Activated T-helper 2 cell treated with anti-CD3 and anti-CD28 coated beads, Interferon-gamma antibody, Interleukin-2, Interleukin-4, amounts not matched to agents 10 μg/mL and 5 μg/mL and 100 μg/mL, durations not matched to agents 14 hours and 24 hours and 36 hours (primary cell): ENCODE measurements at places on chromosomes 1 and 21. TPM values are rescaled to one million over a fixed set of nuclear protein-coding genes. Genes with fewer than 3 reads are reported as not detected.
A peak's percentile ranks its signal among the peaks of the same experiment; 100 is the strongest.

DNA sequence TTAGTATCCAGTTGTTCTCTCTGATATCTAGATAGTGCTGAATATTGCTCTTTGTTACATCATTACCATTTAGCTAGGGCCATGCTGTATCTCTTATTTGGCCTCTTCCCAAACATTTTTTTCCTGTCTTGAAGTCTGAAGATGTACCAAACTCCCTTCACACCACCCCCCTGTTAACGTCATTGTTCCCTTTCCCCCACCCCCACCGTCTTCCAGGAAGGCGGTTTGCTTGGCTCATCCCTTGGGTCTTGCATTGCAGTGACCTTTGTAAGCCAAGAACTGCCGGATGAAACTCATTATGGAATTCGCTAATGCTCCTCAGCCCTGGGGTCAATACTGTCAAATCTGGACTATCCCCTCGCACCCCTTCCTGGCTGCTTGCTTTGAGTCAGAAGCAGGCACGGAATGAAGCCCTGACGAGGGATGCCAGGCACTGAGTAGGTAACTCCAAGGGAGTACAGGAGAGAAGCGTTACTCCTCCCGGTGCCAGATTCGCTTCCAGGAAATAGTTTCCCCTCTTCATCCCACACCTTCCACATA lies 283.1 kb downstream of the TM2D1 start:
- no peaks in the 10 kb centered on the region for H3K4me1 ChIP-seq
- no peaks in the 10 kb centered on the region for H3K36me3 ChIP-seq

GRCh38 chr1:23385119-23385621 lies 15.5 kb upstream of the ZNF436 start:
- no peak overlapping the region for H3K27ac ChIP-seq
- H3K4me1 ChIP-seq: no peaks in the 10 kb centered on the region
- H3K36me3 ChIP-seq: no peaks in the 10 kb centered on the region
- no peak overlapping the region for H3K4me3 ChIP-seq
- H3K27me3 ChIP-seq: no peaks in the 10 kb centered on the region

- no peak for DNase-seq
- no peaks in the 10 kb centered on the region for H3K27me3 ChIP-seq
- no peaks in the 10 kb centered on the region for H3K36me3 ChIP-seq
- H3K4me1 ChIP-seq: no peaks in the 10 kb centered on the region
- H3K4me3 ChIP-seq: no peak overlapping the region
- H3K27ac ChIP-seq: no peak overlapping the region
Observed at GRCh38 chr1:107740579-107740978, 224.4 kb downstream of the VAV3 start.

DNA sequence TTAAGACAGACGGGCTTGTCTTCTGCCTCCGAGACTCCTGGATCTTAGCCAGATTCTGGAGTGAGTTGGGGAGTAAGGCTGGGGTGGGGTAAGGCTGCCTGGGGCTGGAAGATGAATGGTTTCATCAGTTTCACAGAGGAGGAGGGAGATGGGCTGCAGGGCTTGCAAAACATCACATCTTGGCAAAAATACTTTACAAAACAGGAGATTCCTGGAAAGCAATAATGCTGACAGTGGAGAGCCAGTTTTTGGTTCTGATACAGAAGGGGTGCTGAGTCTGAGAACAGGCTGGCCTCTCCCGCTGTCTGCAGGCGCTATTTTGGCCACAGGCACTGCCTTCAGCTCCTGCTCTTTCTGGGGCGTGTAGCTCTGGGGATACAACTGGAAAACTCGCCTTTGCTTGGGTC lies 83.4 kb upstream of the KCNE2 start:
- no peak for DNase-seq
- peaks cover 10% of the 10 kb centered on the region for H3K4me1 ChIP-seq
- H3K4me3 ChIP-seq: no peak overlapping the region
- H3K27ac ChIP-seq: no peak overlapping the region

DNA sequence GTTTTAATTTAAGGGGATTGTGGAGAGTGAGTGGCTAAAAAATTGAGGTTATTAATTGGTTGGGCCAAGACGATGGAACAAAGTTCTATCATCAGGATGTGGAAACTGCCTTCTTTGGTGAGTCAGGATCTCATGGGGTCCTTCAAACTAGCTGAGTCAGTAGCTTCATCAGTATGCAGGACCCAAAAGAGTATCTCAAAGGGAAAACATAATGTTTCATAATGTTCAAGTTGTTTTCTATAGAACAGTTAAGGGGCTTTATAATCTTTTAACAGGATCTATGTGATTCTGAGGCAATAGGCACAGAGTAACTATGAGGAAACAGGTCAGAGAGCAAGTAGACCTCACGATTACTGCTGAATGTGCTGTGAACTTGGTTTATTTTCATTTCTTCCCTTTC lies 3.2 kb upstream of the OLFML2B start:
- no peaks in the 10 kb centered on the region for H3K36me3 ChIP-seq
- H3K4me1 ChIP-seq: peaks cover 7% of the 10 kb centered on the region
- H3K4me3 ChIP-seq: no peak overlapping the region
- H3K27me3 ChIP-seq: peaks cover 58% of the 10 kb centered on the region
- no peak overlapping the region for H3K27ac ChIP-seq

- H3K27ac ChIP-seq: no peak overlapping the region
- no peaks in the 10 kb centered on the region for H3K36me3 ChIP-seq
- no peaks in the 10 kb centered on the region for H3K4me1 ChIP-seq
- no peaks in the 10 kb centered on the region for H3K27me3 ChIP-seq
Observed at GRCh38 chr1:107404756-107405155, 263.9 kb downstream of the NTNG1 start.

DNA sequence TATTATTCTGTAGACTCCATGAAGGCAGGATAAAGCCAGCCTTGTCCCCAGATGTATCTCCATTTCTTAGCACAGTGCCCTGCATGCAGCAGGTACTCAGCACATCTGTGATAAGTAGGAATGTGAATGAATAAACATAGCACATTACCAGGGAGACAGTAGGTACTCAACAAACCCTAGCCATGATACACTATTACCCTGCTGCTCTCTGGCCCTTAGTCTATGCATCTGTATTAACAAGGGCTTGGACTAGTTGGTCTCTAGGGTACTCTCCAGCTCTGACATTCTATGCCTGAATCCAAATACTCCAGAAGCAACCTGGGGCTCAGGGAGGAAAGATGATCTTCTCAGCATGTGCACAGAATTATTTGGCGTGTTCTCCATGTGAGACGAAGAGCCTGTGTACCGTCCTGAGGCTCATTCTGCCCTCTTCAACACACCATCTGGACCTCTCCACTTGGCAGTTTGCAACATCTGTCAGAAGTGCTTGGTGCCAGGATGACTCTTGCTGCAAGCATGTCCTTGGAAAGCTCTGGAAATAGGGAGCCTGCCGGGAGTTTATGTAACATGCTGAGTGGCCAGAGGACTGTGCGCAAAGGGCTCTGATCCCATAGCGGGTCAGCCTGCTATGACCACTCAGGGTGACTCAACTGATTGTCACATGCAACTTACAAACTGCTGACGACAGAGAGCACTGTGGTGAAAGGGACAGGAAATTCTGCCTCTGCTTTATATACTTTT lies 228.2 kb upstream of the USP24 start:
- peaks cover 10% of the 10 kb centered on the region for H3K4me1 ChIP-seq
- DNase-seq: no peak
- peaks cover 21% of the 10 kb centered on the region for H3K27me3 ChIP-seq
- no peak overlapping the region for H3K4me3 ChIP-seq
- no peak overlapping the region for H3K27ac ChIP-seq

DNA sequence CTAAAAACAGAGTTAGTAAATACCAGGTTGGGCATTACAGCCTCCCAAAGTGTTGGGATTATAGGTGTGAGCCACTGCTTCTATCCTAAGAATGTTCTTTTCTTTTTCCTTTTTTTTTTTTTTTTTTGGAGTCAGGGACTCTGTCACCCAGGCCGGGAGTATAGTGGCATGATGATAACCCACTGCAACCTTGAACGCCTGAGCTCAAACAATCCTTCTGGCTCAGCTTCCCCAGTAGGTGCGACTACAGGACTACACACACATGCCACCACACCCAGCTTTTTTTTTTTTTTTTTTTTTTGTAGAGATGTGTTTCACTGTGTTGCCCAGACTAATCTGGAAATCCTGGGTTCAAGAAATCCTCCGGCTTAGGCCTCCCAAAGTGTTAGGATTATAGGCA lies 5.9 kb downstream of the ZBTB8OS start:
- peaks cover 9% of the 10 kb centered on the region for H3K4me1 ChIP-seq
- H3K36me3 ChIP-seq: peaks cover 13% of the 10 kb centered on the region
- H3K27me3 ChIP-seq: no peaks in the 10 kb centered on the region
- DNase-seq: no peak
- no peak overlapping the region for H3K27ac ChIP-seq

GRCh38 chr1:11147197-11147770 lies 41.9 kb upstream of the ANGPTL7 start:
- H3K4me3 ChIP-seq: no peak overlapping the region
- no peaks in the 10 kb centered on the region for H3K27me3 ChIP-seq
- H3K36me3 ChIP-seq: peaks cover 34% of the 10 kb centered on the region
- H3K4me1 ChIP-seq: peaks cover 2% of the 10 kb centered on the region

DNA sequence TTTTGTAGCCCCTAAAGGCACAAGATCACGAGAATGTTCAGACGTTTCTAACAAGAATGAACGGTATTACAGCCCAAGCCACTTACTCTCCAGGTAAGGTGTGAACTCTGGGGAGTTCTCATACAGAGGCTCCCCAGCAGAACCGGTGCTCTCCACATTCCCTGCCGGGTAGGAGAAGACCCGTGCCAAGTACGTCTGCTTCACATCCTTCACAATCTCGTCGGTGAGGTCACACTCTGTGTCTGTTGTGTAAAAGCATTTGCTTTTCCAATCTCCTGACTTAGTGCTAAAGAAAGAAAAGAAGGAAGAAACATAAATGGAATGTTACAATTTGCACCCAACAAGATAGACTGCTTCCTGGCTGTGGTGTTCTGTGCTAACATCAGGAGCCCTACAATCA lies 5.7 kb downstream of the F3 start:
- no peak overlapping the region for H3K27ac ChIP-seq
- peaks cover 38% of the 10 kb centered on the region for H3K27me3 ChIP-seq
- peaks cover 2% of the 10 kb centered on the region for H3K4me1 ChIP-seq
- no peaks in the 10 kb centered on the region for H3K36me3 ChIP-seq

GRCh38 chr1:73674945-73675561 lies 522.9 kb downstream of the LRRIQ3 start:
- H3K4me1 ChIP-seq: no peaks in the 10 kb centered on the region
- H3K27me3 ChIP-seq: no peaks in the 10 kb centered on the region
- no peak overlapping the region for H3K4me3 ChIP-seq

DNA sequence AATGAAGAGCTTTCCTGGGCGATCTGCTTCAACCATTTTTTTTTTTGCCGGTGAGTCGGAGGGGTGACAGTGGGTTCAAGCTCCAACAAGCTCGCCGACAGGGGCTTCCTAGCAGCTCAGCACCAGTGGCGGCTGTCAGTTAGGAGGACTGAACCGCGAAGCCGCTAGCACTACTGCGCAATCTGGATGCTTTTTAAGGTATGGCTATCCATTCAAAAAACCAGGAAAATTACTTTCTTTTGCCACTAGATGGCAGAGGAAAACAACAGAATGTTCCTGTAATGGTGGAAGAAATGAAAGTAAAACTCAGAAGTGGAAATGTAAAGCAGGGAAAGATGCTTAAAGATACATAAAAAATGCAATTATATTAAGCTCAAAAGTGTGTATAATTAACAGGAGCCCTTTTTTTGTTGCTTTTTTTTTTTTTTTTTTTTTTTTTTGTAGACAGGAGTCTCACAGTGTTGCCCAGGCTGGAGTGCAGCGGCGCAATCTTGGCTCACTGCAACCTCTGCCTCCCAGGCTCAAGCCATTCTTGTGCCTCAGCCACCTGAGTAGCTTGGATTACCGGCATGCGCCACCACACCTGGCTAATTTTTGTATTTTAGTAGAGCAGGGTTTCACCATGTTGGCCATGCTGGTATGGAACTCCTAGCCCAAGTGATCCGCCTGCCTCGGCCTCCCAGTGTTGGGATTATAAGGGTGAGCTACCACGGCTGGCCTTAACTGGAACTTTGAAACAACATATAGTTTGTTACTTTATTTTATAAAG lies 8.5 kb downstream of the KYAT3 start:
- peak overlapping the region; percentile 41 for H3K4me3 ChIP-seq
- peaks cover 83% of the 10 kb centered on the region for H3K36me3 ChIP-seq
- H3K27ac ChIP-seq: peak overlapping the region; percentile 44
- no peak for DNase-seq
- peaks cover 73% of the 10 kb centered on the region for H3K4me1 ChIP-seq

- H3K36me3 ChIP-seq: no peaks in the 10 kb centered on the region
- no peak overlapping the region for H3K27ac ChIP-seq
Observed at GRCh38 chr1:196070940-196071339, 537.3 kb downstream of the KCNT2 start.

GRCh38 chr1:19879661-19880060 lies 2.5 kb upstream of the OTUD3 start:
- no peak for DNase-seq
- H3K27me3 ChIP-seq: peaks cover 16% of the 10 kb centered on the region
- H3K27ac ChIP-seq: no peak overlapping the region
- H3K36me3 ChIP-seq: no peaks in the 10 kb centered on the region
- H3K4me1 ChIP-seq: peaks cover 20% of the 10 kb centered on the region

- H3K27me3 ChIP-seq: no peaks in the 10 kb centered on the region
- peaks cover 61% of the 10 kb centered on the region for H3K36me3 ChIP-seq
- DNase-seq: no peak
Observed at GRCh38 chr1:12178511-12178910, 11.7 kb downstream of the TNFRSF1B start.

DNA sequence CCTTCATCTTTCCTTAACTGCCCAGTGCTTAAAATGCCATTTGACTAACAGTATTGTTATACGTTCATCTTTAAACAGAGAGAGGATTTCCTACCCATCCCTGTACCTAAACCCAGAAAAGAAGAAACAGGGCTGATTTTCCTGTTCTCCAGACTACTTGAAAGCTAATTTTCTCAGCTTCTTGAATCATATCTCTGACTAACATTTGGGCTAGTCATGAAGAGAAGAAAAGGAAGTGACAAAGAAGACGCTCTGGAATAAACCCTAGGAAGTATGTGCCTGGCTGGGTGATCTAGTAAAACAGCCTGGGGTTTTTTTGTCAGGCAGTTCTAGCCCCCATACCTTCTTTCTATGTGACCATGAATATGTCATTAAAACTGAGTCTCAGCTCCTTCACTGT lies 44.8 kb upstream of the SGIP1 start:
- H3K27me3 ChIP-seq: no peaks in the 10 kb centered on the region
- no peaks in the 10 kb centered on the region for H3K36me3 ChIP-seq
- H3K27ac ChIP-seq: no peak overlapping the region
- no peak overlapping the region for H3K4me3 ChIP-seq

DNA sequence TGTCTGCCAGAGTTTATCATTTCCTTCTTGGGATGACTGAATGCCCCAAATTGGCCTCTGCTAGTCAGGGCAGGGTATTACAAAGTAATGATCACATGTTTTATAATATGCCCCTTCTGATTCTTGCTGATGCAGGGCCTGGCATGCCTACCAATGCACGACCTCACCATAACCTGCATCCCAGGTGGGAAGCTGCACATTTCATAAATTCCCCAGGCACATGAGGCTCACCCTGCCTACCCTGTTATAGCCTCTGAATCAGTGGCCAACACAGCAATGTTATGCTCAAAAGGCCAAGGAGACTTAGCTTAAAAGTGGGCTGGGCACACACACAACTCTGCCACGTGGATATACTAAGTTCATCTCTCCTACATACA lies 28.0 kb upstream of the XPR1 start:
- H3K4me3 ChIP-seq: no peak overlapping the region
- H3K27ac ChIP-seq: no peak overlapping the region
- peaks cover 10% of the 10 kb centered on the region for H3K27me3 ChIP-seq
- no peak for DNase-seq
- H3K4me1 ChIP-seq: no peaks in the 10 kb centered on the region
- H3K36me3 ChIP-seq: no peaks in the 10 kb centered on the region

- no peaks in the 10 kb centered on the region for H3K27me3 ChIP-seq
- H3K27ac ChIP-seq: no peak overlapping the region
- H3K36me3 ChIP-seq: no peaks in the 10 kb centered on the region
Observed at GRCh38 chr1:14706631-14707030, 108.1 kb downstream of the KAZN start.

MSH4 gene
- total RNA-seq: 0.60 and 0.62 TPM in 2 replicates

RAB29 gene
- 26.2 and 26.7 TPM in 2 replicates for total RNA-seq

PTGS2 gene
- total RNA-seq: 109 and 112 TPM in 2 replicates

OLFML3 gene
- total RNA-seq: 0.11 and 0.18 TPM in 2 replicates

TCHHL1 gene
- total RNA-seq: not detected in 2 replicates
